ENCODE measurements at places on chromosomes 11 and 22.

GRCh38 chr11:116130122-116130521 is 625.9 kb upstream of the CADM1 start:
- DNase-seq: no peak

DNA sequence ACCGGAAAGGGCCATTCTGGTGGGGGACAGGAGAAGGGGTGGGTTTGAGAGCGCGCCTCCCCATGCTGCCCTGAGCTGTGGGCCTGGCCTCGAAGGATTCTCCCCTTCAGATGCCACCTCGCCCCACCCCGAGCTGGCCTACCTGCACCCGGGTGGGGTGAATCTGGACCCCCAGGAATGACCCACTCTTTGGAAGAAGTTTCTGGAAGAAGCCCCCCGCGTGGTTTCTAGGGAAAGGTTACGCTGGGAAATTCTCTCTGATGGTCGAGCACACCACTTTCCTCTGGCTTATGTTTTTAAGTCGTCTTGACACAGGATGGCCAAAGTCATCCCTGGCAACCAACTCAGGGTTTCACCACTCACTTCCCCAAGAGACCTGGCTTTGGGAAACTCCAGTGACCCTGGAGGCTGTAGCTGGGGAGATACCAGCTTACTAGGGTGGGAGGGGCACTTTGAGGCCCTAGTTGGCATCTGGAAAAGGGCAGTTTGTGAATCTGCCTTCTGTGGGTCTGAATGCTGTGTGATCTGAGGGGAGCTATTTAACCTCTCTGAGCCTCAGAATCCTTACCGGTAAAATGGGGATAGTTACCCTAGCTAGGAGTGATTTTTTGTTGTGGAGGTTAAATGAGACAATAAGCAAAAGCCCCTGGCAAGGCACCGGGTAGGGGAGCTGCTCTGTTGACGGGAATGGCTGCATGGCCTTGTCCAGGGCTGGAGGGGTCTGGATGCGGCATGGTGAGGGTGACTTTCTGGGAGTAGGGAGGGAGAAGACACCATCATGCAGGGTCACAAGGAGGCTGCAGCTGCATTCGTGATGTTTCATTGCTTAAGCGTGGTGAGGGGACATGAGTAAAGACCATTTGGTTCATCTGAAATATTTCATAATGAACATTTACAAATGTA is 45.3 kb upstream of the ACCSL start:
- no peak for DNase-seq

- peak; percentile 46 for DNase-seq
Observed at GRCh38 chr22:45757068-45757467, 85.4 kb downstream of the ATXN10 start.

DNA sequence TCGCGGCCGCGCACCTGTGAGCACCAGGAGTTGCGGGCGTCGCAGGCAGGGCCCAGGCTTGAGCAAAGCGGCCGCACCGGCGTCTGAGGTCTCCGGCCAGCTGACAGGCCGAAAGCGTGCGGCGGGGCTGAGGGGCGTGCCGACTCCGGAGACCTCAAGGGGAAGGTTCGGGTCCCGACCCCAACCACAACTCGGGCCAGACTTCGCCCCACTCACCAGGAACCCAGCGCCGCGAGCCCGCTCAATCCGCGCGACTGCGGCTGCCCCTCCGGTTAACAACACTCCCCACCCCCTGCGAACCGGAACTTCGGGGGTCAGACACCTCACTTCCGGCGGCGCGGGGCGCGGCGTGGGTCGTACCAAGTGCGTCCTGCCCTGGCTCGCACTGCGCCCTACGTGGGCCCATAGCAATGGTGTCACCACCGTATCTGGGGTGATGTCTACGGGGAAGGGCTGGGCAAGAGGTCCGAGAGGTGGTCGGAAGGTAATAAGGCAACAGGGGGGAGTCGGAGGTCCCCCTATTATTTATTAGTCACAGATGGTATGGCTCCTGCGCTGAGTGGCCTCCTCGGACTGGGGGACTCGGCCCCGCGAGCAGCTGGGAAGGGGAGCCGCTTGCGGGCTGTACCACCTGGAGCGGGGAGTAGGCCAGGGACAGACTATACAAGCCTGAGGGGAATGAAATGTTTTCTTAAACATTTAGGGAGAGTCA is at the start of gene SYVN1:
Gene SYVN1 (minus strand): TSS at position 280 of the 712 bp plus-strand sequence. CDS start 918 bp downstream, outside the sequence.
- DNase-seq: peak; percentile 83

- no peak for DNase-seq
Observed at GRCh38 chr11:115480611-115481010, 23.6 kb downstream of the CADM1 start.

- no peak for DNase-seq
Observed at GRCh38 chr11:12930850-12931249, 78.3 kb upstream of the RASSF10 start.

Measured in astrocyte (in vitro differentiated cells and primary cell).